ENCODE measurements at places on chromosomes 16 and 17.
A peak's percentile ranks its signal among the peaks of the same experiment; 100 is the strongest.

- no peak for DNase-seq
Observed at GRCh38 chr16:66660422-66661209, 35.9 kb downstream of the CMTM4 start.

DNA sequence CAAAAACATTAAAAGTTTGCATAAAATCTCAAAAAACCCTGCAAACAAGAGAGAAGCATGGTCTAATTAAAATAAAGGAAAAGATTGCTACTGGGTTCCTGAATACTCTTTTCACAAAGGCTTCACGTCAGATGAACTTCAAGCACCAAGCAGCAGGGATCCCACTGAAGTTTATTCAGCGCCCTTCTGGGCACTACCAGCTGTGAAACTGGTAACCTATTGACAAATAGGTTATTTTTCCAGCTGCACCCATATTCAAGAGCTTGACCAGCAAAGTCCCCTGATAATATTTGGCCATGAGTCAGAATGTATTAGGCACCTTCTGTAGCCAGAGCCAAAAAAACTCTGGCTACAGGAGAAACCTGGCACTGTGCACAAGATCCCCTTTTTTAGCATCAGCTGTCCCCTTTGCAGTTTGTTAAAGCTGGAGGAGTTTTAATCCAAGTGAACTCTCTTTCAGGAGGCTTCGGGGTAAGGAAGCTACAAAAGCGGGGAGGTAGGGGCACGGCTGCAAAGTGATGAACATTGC is 60.3 kb downstream of the GRIN2A start:
- DNase-seq = no peak

DNA sequence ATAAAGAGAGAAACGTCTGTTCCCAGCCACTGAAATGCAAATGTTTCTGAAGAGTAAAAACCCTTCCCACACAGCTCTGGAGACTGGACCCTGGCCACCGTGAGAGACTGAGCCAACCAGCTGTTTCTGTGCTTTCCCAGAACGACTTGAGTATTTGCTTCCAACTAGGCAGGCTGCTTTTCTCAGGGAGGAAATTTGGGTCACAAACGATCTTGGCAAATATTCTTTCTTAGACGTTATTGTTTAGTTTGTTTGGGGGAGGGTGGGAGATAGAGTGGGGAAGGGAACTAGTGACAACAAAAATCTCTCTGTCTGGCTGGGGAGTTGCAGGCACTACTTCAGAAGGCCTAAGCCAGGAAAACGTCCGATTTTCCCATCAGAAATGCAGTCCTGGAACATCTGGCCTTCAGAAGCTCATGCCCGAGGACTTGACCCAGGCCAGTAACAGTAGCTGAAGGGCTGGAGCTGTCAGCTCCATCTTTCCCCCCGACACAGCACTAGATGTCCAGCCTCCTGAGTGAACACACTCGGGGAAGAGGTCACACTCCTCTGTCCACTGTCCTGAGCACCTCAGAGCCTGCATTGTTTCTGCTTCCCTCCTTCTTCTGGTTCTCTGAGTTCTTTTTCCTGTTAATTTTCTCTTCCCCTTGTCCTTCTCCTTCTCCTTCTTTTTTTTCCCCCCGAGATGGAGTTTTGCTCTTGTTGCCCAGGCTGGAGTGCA is 4.0 kb downstream of the CCDC92B start:
- no peak for DNase-seq

GRCh38 chr17:76034428-76035350 is 7.6 kb upstream of the EVPL start:
- DNase-seq = no peak

GRCh38 chr16:56193951-56194726 is 2.9 kb downstream of the GNAO1 start:
- DNase-seq = peak; percentile 46

DNA sequence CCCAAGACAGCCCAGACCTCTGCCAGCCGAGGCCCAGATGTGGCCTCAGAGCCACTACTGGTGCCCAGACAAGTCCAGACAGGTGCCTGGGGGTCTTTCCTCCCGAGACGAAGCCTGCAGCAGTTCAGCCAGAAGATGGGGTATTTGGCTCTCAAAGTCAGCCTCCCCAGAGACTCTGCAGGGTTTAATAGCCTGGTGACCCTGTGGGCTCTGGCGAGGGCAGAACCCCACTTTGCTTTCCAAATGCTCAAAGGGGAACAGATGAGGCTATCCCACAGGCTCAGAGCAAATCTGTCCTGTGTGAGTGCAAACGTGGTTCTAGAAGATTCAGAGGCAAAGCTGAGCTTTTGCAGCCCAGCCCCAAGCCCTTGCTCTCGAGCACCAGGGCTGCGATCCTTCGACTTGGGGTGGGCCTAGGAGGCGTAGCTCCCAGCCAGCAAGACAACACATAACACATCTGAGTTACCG is 236.0 kb downstream of the MRTFB start:
- no peak for DNase-seq

- no peak for DNase-seq
Observed at GRCh38 chr17:62670202-62670821, 42.8 kb downstream of the MRC2 start.

- DNase-seq = no peak
Observed at GRCh38 chr16:69384974-69385373, 833 bp downstream of the TERF2 start.

GRCh38 chr17:18237461-18237860 is 12.0 kb downstream of the LLGL1 start:
- no peak for DNase-seq

GRCh38 chr16:5905935-5906334 is 808.3 kb upstream of the EEF2KMT start:
- no peak for DNase-seq

- DNase-seq = no peak
Observed at GRCh38 chr16:1763521-1764511, 7.5 kb downstream of the NME3 start.

DNA sequence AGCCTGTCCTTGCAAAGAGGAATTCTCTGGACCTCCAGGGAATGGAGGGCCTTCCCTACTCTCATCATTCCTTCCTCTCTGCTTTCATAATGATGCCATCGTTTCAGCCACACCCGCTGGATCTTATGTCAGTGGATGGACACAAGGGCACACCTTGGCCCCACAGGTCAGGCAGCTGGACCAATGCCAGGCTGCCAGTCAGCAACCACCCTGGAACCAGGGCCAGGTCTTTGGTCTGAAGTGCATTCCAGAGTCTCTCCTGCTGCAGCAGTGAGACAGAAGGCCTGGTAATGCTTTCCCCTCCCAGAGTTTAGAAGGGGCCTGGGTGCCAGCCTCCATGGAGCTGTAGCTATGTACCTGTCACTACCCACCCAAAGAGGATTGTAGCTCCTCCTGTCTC is 7.4 kb downstream of the C1QL1 start:
- no peak for DNase-seq

DNA sequence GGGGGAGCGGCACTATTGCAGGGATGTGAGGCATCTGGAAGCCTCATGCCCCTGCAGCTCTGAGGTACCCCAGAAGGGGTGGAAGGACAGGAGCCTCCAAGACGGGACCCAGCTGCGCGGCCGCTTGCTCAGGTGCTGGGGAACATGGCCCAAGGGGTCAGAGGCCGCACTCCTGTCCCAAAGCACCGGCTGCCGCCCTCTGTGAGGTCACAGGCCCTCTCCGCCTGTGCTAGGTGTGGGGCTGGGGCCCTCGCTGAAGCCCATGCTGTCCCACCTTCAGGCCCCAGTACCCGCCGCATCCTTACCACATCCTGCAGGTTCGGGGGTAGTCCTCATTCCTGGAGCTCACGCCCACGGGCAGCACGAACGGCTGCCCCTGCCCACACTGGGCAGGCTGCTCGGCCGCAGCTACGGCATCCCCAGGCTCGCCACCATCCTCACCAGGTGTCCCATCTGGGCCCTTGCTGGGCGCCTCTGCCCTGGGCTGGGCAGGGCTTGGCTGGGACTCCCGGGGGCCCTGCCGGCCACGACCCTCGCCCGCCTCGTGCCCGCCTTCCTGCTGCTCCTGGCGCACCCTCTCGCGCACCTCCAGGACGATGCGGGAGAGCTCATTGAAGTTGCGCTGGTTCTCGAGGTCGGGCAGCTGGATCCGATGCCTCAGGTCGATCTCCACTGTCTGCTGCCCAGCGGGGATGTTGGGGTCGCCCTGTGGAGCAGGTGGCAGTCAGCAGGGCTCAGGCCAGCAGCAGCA is 16.6 kb upstream of the C16orf95 start:
- no peak for DNase-seq

DNA sequence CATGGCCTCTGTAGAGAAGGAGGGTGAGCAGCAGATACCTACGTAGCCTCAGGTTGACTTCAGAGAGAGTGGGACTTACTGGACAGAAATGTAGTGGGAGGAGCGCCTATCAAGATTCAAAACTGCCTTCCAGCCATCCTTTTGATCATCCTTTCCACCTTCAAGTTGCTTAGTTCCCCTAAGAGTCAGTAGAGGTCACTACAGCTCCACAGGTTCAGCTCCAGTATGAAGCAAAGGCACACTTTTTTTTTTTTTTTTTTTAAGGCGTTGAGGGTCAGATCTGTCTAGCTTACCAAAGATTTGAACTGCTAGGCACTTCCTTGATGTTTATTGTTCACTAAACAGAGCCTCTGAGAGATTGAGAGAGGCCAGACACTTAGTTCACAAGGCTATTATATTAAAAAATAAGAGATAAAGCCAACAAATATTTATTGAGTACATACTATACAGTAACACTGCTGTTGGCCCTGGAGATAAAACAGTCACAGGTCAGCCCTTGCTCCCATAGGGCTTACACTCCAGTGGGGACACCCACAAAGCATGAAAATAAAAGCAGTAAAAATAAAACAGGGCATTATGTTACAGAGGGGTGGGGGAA is 3.1 kb downstream of the RNF227 start:
- peak; percentile 53 for DNase-seq

- no peak for DNase-seq
Observed at GRCh38 chr17:38681096-38681495, 6.3 kb upstream of the EPOP start.

DNA sequence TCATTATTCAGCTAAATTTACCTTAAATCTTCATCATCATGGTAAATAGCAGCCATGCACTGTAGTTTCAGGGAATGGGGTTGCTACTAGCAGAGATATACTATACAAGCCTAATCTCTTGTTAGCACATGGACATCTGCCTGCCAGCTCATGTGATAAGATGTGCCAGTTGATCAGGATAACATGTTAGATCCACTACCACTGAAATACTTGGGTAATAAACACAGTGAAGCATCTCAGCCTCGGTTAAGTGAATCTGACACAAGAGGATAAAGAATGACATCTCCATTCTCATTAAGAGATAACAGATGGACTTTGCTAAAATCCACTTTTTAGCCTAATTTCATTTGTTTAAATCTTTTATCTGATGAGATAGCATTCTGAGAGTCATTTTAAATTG is 256.1 kb downstream of the CDH8 start:
- no peak for DNase-seq

- DNase-seq = peak; percentile 0
Observed at GRCh38 chr17:37358098-37358829, 17.5 kb upstream of the C17orf78 start.

DNA sequence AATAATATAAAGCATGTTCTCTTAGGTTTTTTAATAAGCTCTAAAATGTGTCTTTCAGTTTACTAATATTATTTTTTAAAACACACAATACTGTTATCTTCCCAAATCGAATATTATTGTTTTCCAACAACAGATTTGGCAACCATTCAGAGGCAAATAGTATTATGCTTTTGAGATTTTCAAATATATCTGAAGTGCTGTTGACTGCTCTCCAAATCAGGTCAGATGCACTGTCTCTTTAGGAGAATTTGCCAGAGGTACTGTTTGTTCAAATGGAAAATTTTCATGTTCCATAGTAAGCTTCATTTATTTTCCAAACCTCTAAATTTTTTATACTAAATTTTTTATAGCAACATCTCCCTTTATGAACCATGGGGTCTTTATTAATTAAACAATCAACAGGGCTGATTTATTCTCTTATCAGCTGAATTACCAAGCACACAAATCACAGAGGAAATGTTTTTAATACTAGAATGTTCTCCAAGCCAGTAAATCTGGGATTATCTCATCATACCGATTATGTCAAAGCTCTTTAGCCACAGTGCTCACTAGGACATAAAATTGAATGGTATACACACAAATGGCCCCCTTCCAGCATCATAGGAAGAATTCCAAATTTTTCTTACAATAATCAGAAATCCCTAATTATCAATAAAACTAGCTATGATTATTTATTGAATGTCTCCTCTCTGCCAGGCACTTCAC is 108.8 kb upstream of the HLF start:
- no peak for DNase-seq

DNA sequence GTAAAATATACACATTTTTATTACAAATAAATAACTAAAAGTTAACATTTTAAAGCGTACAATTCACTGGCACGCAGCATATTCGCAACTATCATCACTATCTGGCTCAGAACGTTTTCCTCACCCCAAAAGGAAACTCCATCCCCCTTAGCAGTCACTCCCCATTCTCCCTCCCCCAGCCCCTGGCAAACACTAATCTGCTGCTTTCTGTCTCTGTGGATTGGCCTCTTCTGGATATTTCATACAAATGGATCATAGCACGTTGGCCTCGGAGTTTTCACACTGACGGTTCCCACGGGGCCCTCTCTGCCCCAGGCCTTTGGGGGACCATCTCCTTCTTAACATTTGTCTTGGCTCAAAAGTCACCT is 64.6 kb downstream of the RTN4RL1 start:
- no peak for DNase-seq

- no peak for DNase-seq
Observed at GRCh38 chr17:36598951-36599401, 2.4 kb upstream of the MRM1 start.

- DNase-seq = no peak
Observed at GRCh38 chr16:9408297-9408878, 316.9 kb downstream of the HAPSTR1 start.

GRCh38 chr16:64900019-64900418 is 221.8 kb downstream of the CDH11 start:
- DNase-seq = no peak

GRCh38 chr16:81431554-81432353 is 12.9 kb upstream of the CMIP start:
- no peak for DNase-seq

- DNase-seq = no peak
Observed at GRCh38 chr17:74512624-74513091, 18.6 kb downstream of the CD300LB start.

DNA sequence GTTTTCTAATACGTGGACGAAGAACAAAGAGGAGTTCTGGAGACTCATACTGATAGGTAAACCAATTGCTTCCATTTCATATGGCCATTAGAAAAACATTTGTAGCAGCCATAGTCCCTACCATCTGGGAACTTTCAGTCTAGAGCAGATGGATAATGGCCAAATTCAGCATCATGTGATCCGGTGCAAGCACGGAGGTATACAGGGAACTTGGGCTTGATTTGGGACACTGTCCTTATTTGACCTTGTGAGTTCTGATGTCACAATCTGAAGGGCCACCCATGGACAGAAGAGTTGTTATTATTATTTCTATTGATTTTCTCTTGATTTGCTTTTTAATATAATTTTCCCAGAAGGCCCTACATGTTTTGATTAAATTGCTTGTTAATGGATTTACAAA is 154.6 kb upstream of the ZNF267 start:
- DNase-seq = no peak

DNA sequence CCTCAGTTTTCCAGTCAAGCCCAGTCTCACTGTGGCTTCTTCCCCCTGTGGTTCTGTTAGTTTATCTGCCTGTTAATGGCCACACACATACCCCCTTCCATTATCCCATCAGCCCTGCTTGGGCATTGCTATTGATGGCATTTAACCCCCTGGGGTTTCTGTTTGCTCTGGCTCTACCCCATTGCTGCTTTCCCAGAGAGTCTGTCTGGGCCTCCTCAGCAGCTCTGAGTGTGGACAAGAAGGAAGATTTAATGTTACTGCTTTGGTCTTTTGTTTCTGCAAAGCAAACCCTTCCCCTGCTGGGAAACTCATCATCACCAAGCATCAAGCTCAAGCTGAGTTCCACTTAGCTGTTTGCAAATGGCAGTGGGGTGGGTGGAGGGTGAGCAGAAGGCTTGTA is 162.7 kb downstream of the CCT6B start:
- DNase-seq = no peak

All from memory B cell (primary cell).